Stimulated activated CD4-positive, alpha-beta T cell treated with anti-CD3 and anti-CD28 coated beads, Interleukin-15, amount 100 ng/mL, for 24 hours (primary cell): ENCODE measurements at places on chromosomes 12 and 14.

DNA sequence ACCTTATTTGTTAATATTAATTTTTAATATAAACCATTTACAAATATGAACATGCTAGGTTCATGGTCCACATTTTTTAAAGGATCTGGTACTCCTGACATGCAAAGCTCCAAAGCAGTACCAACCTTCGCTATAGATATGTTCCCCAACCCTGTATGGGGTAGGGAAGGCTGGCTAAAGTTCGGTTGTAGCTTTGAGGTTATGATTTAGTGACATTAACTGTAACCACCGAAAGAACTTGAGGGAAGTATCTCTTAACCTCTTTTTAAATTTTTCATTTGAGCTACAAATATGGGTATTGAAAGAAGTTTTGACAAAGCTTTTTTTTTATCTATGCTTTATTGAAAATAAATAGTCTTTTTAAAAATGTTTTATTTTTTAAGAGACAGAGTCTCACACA is 115.5 kb downstream of the DYRK2 start:
- no peak for DNase-seq

- no peak for DNase-seq
Measured at GRCh38 chr12:19387161-19387560, 52.1 kb upstream of the AEBP2 start.

DNA sequence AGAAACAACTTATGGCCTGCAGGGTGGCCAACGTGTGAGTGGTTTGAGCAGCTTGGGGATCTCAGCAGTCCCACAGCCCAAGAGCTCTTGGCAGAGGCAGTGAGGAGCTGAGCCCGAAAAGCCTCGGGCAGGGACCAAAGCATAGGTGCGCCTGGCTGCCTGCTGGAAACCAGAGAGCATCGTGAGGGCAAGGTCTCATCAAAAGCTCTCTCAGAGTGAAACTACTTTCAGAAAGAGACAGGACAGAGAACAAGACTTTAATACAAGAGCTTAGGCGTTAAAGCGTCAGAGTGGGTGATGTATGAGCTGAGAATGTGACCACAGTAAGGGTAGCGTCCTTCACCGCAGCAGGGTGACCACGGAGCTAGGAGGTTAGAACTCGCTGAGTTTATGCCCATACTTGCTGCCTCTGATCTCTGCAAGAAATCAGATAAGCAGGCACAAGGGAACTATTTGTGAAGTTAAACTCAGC is 30.8 kb downstream of the LGMN start:
- no peak for DNase-seq

GRCh38 chr12:111389635-111390034 is 16.1 kb upstream of the SH2B3 start:
- no peak for DNase-seq

DNA sequence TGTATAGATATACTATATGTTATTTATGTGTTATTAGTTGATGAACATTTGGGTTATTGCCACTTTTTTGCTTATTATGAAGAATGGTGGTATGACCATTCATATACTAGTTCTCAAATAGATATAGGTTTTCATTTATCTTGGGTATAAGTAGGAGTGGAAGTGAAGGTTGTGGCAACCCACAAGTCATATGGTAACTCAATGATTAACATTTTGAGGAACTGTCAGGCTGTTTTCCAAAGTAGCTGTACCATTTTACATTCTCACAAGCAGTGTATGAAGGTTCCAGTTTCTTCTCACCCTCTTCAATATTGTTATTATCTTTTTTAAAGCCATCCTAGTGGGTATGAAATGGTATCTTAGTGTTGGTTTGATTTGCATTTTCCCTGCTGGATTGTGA is 19.0 kb upstream of the MSRB3 start:
- DNase-seq = no peak

DNA sequence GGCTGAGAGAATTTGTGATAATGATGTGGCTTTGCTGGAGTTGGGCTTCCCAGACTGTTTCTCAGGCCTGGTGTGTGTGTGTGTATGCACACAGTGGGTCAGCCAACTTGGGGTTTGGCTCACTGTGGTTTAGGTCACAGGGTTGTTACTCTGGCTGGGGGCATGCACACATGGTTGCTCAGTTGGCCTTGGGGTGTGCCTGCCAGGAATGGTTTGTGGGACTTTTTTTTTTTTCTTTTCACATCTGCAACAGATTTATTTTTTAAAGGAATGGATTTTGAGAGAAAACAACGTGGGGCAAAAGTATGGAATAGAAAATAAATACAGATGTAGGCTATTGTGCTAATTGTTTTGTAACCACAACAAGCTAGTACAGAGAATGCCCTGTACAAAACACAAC is 25.0 kb upstream of the GTF2A1 start:
- DNase-seq = no peak

DNA sequence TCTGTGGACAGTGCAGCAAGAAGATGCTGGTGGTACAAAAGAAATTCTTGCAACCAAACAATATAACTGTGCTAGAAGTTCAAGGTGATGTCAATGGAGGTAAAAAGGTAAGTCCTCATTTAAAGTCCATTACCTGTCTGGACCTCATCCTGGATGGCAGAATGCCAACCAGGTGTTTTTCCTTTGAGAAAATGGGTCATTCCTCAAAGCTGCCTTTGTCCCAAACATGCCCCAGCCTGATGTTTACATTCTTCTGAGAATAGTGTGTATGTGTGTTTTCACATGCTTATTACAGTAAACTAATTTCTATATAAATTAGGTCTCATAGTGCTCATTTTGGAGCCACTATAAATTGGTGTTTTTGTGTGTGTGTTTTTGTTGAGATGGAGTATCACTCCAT is 24.9 kb downstream of the ACTR6 start:
- DNase-seq = no peak

DNA sequence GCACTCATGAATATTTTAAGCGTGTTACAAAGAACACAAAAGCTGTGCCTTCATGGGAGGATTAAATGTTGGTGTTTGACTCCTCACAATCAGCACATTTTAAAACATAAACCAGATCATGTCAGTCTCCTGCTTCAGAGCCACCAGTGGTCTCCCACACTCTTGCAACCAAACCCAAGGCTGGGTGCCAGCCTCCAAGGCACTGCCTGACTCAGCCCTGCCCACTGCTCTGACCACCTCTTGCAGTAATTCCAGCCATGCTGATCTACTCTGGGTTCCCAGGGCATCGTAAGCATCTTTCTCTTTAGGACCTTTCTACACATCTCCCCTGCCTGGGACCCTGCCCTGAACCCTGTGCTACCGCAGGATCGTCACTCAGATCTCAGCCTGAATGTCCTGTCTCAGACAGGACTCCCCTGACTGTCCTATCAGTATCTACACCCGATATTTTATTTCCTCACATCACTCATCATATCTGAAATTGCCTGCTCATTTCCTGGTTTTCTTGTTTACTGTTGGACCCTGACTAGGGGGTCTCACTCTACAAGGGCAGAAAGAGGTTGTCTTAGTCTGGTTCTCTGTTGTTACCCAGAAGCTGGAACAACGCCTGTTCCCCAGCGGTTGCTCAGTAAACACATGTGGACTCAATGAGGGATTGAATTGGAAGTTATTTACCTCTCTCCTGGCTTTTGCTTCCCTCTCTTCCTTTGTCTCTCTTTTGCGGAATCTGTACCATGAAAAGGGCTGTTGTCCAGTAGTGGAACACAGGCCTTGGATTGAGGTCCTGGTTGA is 449.8 kb downstream of the RAD51B start:
- no peak for DNase-seq

GRCh38 chr14:33294419-33294818 is 355.7 kb downstream of the NPAS3 start:
- no peak for DNase-seq

GRCh38 chr14:86168371-86168770 is 638.4 kb downstream of the FLRT2 start:
- DNase-seq = no peak

DNA sequence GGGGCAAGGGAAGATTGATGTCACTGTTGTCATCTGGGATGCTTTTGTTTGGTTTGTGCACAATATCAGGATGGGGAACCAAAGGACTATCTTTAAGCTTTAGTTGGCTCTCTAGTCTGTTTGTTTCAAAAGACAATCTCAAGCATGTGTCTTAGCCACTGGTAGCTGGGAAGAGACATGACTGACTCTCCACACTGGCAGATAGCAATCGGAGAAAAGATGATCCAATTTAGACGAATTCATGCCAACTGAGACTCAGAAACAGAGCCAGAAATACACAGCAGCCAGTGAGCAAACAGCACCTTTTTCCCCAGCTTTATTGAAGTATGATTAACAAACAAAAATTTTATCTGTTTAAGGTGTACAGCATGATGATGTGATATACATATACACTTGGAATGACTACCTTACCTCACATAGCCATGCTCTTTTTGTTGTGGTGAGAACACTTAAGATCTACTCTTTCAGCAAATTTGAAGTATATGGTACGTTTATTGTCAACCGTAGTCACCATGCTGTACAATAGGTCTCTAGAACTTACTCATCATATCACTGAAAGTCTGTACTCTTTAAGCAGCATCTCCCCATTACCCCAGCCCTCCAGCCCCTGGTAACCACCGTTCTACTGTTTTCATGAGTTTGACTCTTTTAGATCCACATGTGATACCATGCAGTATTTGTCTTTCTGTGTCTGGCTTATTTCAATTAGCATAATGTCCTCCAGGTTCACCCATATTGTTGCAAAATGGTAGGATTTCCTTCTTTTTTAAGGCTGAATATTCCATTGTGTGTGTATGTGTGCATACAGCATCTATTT is 50.6 kb downstream of the DUSP16 start:
- DNase-seq = peak; percentile 63

- DNase-seq = no peak
Measured at GRCh38 chr12:47249719-47250357, 170.1 kb upstream of the AMIGO2 start.

DNA sequence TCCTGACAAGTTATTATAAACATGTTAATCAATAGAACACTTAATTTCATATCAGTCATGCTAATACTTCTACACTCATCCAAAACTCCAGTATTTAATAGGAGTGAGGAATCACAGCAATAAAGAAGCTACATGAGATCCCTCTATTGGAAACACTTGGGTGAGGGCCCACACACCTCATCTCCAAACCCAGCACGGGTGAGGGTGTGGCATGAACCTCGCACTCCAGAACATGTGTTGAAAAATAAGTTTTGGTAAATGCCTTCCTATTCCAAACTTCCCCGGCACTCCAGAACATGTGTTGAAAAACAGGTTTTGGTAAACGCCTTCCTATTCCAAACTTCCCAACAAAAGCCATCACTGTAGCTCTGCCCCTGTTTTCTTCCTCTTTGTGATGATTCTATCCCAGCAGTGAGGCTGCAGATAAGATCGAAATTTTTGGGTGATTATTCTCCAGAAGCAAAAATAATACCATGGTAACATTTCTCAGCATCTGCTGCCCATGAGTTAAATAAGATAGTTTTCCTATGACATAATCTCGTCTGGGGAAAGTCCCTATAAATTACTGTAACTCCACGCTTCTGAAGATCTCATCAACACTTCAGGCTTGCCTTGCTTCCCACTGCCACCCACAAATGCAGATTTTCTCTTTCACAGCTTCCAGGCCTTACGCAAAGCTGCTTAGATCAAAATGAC is 24.4 kb upstream of the PTPRB start:
- DNase-seq = no peak

DNA sequence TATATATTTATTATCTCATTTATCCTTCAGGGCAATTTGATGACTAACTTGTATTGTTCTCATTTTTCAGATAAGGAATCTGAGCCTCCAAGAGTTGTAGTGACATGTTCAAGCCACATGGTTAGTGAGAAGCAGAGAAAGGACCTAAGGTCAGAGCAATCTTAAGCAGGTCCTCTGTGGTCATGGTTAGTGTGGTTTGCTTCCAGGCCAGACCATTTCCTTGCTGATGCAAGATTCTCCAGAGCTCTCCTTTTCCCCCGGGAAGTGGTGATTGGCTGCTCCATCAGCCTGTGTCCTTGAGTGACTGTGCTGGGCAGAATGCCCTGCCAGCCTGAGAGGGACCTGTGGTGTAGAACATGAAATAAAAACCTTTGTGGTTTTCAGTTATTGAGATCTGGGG is 141.3 kb downstream of the KTN1 start:
- no peak for DNase-seq

DNA sequence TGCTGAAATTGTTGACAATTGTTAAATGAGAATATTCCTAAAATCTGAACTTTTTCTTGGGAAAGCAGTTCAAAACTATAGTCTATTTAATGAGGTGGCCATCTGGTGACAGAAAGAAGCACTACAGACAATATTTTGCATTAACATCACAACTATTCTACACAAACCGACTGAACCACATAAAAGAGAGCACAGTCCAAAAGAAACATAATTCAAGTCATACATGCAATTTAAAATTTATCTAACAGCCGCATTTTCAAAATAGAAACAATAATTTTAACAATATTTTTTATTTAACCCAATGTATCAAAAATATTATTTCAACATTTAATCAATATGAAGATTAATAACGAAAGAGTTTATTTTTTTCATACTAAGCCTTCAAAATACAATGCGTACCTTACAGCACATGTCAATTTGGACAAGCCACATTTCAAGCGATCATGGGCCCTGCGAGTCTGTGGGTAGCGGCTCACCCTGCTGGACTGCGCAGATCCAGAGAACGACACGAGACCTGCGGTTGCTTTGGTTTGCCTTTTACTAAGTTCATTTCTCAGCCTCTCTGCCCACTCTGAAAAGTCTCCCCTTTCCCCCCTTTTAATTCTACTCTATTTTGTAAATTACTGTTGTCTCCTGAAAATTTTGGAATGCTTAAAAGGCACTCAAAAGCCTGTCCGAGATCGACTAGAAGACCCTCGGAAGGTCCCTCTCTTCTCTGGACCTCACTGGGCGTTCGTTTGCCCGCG is 947 bp upstream of the LRRC9 start:
- DNase-seq = peak; percentile 20

DNA sequence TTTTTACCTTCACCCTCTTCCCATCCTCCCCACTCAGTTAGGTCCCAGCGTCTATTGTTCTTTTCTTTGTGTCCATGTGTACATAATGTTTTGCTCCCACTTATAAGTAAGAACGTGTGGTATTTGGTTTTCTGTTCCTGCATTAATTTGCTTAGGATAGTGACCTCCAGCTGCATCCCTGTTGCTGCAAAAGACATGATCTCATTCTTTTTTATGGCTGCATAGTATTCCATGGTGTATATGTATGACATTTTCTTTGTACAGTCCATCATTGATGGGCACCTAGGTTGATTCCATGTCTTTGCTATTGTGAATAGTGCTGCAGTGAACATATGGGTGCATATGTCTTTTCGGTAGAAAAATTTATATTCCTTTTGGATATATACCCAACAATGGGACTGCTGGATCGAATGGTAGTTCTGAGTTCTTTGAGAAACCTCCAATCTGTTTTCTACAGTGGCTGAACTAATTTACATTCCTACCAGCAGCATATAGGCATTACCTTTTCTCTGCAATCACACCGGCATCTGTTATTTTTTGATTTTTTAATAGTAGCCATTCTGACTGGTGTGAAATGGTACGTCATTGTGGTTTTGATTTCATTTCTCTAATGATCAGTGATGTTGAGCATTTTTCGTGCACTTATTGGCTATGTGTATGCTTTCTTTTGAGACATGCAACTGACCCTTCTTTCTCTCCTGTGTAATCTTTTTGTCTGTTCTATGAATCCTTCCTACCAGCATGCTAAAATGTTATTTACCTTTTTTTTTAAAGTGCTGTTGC is 279.7 kb upstream of the AMIGO2 start:
- DNase-seq = no peak

- DNase-seq = no peak
Measured at GRCh38 chr14:97057238-97058073, 260.3 kb downstream of the VRK1 start.
